ENCODE measurements at places on chromosomes 4 and X.

GRCh38 chrX:79601341-79602131 is 234.4 kb upstream of the ITM2A start:
- DNase-seq = no peak

- no peak for DNase-seq
These were observed 31.1 kb downstream of the UCHL1 start for GRCh38 chr4:41287852-41288251.

- DNase-seq = no peak
These were observed 2139.0 kb downstream of the ARAP2 start for GRCh38 chr4:34105311-34105710.

DNA sequence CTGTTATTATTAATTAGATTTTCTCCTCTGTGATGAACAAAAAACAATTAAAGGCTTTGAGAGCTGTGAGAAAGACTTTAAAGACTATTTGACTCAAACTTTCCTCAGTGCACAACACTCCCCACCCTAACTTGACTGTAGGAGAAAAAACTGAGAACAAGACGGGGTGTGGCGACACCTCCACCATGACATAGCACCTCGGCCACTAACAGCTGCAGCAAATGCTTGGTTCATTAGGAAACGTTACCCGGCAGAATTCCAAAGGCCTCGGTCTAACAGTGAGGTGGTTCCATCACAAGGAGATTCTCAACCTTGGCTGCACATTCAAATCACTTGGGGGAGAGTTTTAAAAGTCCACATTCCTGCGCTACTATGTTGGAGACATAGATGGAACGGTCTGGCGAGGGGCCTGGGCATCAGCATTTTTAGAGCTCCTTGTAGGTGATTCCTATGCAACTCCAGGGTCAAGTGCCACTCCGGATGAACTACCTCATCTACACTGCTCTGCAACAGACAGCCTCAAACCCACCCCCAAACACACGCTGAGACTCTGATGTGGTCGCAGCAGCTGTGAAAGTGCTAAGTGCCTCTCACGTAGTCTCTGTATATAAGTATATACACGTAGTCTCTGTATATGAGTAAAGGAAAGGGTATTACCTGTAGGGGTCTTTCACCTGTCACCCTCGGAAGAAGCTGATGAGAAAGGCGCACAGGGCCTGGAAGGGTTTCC is 1.0 kb downstream of the FGFBP2 start:
- DNase-seq = no peak

DNA sequence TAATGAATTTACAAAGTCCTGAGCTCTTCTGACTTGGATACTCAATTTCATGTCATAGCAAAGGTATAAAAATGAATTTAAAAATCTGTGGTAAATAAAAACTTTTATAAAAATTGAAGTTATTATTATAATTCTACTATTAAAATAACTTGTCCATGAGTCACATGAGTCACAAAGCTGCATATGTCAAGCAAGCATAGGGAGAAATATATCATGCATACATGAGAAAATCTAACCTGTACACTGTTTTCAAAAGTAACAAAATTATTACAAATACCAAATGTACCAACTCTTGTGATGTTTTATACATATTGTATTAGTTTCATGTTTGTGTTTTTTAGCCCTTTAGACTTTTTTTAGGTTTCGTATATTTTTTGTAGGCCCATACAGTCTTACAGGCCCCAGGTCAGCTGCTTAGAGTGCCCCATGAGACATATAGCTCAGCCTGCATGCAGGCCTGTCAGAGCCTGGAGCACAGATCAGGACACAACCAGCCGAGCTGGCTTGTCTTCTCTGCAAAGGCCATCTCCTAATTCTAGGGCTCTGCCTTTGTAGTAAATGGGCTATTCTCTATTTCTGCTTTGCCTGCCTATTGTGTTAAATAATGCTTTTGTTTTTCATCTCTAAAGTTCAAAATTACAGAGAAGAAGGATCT is 818.7 kb upstream of the TENM3 start:
- DNase-seq = no peak

GRCh38 chrX:38106991-38107655 is 100.8 kb downstream of the SYTL5 start:
- DNase-seq = no peak

DNA sequence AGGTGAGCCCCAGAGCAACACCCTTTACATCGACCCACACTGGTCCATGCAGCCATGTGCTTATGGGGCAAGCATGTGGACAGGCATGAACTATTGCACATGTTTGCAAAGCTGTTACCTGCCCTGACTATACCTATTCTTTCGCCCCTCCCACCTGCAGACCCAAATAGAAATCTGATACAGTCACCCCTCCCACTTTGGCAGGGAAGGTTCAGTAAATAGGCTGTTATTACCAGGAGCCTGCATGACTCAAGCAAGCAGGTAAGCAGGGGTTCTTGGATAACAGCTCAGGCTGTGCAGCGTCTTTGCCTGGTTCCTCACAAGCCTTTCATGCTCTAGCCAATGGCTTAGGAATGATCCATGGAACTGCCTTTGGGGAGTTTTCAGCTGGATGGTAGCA is 122.7 kb upstream of the DIPK2B start:
- DNase-seq = no peak

DNA sequence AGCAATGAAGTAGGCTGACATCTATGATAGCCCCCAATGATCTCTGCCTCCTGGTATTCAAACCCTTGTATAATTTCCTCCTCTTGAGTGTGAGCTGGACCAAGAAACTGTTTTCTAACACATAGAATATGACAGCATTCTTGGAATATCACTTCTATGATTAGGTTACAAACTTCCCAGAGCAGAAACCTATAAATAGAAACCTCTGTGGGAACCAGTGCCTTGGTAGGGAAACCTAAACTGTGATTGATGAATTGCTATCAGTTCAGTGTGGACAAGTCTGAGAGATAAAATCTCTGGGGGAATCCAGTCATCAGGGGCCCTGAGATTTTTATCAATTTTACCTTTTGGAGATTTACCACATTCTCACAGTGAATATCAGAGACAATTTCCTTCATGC is 756.5 kb upstream of the AGA start:
- no peak for DNase-seq

- DNase-seq = no peak
These were observed 35.8 kb downstream of the SLC10A7 start for GRCh38 chr4:146485968-146486367.

DNA sequence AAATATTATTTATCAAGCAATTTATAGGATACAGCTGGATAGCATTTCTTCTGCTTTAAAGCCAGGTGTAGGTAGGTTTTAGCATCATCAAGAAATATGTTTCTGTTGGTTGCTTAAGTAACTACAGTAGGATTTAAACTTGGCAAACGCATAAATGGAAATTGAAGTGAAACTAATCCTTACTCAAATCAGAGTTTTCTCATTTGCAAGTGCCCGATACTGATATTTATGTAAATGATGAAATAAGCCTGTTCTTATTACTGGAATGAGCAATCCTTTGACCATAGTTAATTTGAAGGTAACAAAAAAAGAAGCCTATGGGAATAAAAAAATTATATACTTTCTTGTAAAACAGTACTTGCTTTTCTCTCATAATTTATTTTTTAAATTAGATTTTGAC is 23.2 kb upstream of the PIGA start:
- DNase-seq = no peak

Measured in NCI-H1105 (cell line).